ENCODE measurements at places on chromosomes 12 and 14.

- peak; percentile 39 for DNase-seq
These were observed 71.2 kb downstream of the PPFIBP1 start for GRCh38 chr12:27595231-27595642.

DNA sequence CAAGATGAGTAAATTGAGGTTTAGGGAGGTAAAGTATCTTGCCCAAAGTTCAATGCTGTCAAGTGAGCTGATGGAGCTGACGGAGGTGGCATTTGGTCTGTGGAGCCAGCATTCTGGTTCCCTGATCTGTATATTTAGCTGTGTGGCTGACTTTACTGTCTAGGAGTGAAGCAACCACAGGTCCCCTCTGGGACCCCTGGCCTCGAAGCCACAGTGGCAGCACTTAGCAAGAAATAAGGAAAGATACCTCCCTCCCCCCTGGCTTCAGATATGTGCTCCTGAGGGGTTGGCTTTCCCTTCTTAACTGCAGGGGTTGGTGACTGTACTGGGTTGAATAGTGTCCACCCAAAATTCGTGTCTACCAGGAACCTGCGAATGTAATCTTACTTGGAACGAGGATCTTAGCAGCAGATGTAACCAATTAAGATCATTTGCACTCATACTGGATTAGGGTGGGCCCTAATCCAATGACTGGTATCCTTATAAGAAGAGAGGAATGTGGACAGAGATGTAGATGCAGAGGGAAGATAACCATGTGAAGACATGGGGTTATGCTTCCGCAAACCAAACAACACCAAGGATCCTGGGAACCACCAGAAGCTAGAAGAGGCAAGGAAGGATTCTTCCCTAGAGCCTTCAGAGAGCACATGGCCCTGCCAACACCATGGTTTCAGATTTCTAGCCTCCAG lies 2.0 kb upstream of the ACVR1B start:
- DNase-seq: peak; percentile 84

DNA sequence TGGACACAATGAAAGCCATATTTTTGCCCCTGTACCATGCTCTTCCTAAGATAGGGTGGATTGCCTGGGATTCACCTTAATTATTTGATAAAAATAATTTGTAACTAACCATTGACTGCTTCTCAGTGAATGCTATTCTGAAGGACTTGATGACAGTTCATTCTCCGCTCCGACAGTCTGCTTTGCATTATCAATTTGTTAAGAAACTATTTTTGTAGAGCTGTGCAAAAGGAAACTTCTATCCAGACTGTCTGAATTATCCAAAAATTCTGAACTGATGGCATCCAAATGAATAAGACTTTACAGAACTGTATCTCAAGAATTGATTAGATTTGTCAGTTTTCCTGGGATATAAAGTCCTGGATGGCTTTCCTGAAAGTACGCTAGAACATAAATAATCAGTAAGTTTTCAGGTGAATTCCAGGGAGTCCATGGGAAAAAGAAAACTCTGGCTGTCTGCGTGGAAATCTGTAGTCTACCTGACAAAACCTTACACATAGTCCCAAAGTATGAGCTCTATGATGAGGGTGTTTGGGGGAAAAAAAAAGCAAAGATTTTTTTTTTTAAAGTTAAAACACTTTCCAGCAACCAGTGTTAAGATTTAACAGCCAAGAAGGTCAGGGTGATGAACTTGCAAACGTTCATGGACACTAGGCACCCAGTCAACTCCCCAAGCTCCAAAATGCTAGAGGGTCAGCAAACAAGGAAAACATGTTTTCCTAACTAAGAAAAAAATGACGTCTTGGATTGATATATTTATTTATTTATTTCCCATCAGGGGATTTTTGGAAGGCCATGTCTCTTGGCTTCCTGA lies 291.1 kb upstream of the TBX3 start:
- DNase-seq: no peak

DNA sequence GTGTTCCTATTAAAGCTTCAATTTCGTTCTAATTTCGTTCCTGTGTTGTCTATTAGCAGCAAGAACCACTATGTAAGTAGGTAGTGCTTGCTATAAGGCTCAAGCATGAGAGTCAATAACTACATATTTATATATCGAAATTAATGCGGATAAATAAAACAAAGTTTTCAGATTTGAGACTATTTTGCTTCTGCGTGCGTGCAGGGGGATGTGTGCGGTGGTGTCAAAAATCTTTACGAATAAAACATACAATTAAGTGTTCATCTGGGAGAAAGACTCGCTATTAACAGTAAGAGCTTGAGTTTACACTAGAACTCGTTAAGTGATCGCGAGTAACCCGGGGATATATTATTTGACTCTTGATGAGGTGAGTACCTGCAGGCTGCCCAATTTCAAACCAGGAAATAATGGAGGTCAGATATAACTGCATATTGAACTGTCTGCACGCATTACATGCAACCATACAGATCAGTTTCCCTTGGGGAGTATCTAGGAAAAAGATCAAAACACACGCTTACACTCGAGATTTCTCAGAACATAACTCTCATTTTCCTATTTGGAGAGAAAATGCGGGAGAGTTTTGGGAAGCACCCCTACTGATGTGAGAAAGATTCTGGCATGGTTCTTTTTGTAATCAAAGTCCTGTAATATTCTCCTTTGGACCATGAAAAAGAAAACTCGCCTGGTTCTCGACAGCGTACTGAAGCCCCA lies 813 bp downstream of the TWF1 start:
- peak; percentile 40 for DNase-seq

DNA sequence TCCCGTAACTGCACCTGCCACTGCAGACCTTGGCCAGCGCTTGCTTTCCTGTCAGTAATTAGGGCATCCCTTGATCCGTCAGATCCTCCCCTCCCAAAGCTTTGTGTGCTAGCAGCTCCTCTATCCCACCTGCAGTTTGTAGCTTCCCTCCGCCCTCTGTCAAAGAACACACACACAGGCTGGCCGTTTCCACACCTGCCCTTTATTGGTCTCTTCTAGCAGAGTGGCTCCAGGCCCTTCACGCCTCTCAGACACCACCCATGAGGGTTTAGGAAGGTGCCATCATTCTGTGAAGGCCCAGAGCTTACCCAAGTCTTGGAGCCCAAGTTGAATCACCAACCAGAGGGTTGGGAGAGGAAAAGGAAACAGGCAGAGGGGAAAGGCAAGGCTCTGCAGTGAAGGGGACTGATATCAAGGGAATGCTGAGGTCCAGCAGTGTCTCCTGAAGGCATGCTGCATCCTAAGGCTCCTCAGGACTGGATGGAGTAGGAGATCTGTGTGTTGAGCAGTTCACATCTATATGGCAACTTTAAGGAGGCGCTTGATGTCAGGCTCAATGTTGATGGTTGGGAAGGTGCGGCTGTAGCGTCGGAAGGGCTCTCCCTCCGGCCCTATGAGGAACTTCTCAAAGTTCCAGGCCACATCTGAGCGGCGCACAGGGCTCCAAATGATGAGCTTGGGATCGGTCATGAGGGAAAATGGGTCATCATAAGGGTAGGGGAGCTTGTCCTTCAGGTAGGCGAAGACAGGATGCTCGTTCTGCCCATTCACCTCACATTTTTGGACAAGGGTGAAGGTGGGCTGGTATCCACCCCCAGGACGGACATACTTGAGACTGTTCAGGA lies 3.4 kb downstream of the GPX2 start:
- DNase-seq: no peak

GRCh38 chr12:51972422-51972812 lies 20.9 kb downstream of the ACVR1B start:
- DNase-seq: no peak

DNA sequence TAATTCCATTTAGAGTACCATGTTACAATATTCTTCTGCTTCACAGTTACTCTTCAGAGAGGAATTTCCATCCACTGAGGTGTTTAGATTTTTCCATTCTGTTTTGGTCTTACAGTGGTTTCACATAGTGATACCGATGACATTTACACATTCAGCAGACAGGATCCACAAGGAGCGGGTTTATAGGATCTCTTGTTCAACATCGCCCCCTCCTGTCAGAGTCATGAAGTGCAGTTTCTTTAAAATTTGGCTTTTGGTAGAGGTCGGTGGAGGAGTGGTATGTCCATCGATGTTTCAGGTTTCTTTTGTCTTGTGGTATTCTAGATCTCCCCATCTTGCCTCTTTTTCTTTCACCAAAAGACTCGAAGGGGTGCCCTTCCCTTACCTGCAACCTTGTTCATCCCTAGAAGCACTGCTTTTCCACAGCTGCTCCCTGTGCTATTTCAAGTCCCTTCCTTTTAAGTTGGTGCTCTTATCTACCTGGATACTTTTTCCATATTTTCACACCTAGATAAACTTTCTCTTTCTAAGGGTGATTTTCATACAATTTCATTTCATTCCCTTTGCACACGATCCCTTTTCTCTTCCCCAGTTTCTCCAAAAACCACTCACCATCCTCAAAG lies 181.3 kb downstream of the ITPR2 start:
- peak; percentile 69 for DNase-seq

- DNase-seq: no peak
These were observed 141.8 kb downstream of the VRK1 start for GRCh38 chr14:96938946-96939345.

DNA sequence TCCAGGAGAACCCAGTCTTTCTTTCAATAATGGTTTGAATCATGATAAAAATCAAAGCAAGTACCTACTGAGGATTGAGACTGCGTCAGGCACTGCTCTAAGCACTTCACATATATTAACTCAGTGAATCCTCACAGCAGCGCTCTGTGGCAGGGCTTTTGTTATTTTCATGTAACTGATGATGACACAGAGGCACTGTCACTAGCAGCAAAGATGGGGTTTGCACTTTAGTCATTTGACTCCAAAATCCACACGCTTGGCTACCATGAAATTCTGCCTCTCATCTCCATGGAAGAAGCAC lies 98.8 kb upstream of the GSC start:
- no peak for DNase-seq

DNA sequence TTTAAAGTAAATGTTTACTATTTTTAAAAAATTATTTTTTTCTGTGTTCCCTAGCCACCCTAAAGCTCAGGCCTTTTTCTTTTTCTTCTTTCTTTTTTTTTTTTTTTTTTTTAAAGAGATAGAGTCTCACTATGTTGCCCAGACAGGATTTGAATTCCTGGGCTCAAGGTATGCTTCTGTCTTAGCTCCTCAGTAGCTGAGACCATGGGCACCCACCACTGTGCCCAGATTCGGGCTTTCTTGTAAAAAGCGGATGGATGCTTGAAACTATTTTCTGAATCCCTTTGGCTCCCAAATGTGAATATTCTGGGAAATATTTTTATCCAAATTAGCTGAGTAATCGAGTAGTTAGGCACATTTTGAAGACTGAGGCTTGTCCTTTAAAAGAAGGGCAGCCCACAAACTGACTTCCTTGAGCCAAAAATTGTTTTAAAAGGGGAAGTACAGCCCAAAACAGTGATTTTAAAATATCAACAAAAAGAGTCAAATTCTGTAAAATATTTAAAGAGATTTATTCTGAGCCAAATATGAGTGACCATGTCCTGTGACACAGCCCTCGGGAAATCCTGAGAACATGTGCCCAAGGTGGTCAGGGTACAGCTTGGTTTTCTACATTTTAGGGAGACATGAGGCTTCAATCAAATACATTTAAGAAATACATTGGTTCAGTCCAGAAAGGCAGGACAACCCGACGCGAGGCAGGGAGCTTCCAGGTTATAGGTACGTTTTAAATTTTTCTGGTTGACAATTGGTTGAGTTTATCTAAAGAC lies 28.8 kb upstream of the HIGD1C start:
- no peak for DNase-seq

DNA sequence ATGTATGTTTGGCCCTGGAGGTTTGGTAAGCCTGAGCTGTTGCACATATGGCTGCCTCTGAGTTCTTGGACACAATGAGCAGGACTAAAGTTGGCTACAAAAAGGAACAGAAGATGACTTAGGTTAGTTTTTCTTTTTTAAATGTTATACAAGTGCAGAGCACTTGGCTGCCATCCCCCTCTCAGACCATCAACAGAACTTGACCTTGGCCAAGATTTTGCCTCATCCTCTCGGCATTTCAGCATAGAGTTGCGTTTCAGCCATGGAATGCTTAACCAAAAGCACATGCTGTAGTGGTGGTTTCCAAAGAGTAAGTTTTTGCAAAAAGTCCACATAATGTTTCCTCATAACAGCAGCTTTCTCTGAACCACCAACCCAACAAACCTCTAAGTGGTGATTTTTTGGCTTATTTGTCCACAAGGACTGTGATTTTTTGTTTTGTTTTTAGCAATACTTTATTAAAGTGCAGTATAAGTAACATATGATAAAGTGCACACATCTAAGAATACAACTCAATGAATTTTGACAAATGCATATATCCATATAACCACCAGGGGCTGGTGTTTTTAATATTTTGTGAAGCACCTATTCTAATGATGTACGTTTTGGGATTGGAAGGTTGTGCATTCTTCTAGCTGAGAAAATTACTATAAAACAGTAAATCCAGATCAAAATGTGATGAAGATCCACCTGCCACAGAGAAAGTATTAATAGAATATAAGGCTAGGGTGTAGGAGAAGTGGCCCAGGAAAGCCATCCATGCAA lies 12.1 kb upstream of the GALNT16 start:
- no peak for DNase-seq

- DNase-seq: no peak
These were observed 362.2 kb downstream of the CCDC91 start for GRCh38 chr12:28552251-28552970.

DNA sequence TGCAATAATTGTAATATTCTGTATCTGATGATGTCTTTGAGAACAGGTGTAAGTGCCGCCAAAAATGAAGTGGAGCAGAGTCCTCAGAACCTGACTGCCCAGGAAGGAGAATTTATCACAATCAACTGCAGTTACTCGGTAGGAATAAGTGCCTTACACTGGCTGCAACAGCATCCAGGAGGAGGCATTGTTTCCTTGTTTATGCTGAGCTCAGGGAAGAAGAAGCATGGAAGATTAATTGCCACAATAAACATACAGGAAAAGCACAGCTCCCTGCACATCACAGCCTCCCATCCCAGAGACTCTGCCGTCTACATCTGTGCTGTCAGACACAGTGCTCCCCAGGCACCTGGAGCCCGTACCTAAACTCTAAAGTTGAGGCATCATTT lies 268.7 kb downstream of the DAD1 start:
- no peak for DNase-seq

GRCh38 chr12:38328306-38328895 lies 11.8 kb downstream of the ALG10B start:
- peak; percentile 21 for DNase-seq

GRCh38 chr12:89393551-89394121 lies 41.3 kb upstream of the DUSP6 start:
- DNase-seq: no peak

DNA sequence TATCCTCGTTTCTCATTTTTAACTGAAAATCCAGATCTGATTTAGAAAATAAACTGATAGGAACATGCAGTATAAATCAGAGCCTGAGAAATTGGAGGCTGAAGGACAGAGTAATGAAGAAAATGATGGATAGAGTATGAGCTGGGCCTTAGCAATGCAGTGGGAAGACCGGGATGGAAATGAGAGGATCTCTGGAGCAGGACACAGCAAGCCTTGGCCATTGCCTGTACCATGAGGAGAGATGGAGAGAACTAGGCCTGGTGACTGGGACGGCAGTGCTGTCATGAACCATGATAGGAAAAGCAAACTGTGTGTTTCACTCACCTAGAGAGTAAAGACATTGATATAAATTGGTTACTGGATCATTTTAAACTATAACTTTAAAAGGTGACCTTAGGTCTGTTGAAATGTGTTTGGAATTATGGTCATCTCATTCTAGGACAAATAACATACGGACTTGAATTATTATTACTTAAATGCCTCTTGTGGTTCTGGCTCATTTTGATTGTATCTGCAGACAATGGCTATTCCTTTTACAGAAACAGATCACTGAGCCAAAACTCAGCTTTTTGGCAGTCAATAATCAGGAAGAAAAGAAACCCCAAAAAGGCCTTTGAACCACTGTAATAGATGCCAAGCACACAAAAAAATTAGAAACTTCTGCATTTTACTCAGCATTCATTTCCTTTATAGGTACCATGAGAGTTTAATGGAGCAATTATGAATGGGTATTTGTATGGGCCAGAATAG lies 251.9 kb upstream of the PRKD1 start:
- no peak for DNase-seq
